ENCODE measurements at places on chromosomes 12 and 14.

DNA sequence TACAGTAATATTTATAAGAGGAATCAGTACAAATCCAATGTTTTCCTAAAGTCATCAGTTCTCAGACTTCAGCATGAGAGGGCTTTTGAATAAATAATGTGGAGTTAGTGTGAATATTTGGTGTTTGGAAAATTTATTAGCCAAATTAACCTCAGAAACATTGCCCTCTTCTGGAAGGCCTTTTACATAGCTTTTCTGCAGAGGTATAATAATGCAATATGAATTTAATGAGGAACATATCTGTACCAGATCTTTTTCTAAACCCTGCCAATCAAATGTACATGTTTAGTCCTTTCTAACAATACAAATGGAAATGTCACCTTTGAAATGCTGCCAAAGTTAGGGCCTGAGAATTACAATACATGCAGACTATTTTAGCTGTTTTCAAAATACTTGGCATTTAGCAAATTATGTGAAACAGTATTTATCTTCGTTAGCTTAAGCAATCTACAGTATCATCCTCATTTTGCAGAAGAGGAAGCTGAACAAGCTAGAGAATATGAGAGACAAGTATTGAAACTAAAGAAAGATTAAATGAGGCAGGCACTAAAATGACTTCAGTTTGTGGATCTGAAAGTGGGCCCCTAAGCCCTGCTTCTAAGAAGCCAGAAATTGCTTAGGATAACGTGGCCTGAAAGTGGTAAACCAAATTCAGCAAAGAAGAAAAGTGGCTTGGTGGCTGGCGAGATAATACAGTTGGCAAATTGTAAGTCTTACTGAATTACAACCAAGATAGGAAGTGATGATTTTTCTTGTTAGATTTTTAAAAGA lies 60.4 kb upstream of the MANSC4 start:
- DNase-seq: no peak

GRCh38 chr12:68370006-68370590 lies 37.9 kb upstream of the MDM1 start:
- DNase-seq: no peak

GRCh38 chr14:41313196-41313595 lies 293.5 kb upstream of the LRFN5 start:
- DNase-seq: no peak

DNA sequence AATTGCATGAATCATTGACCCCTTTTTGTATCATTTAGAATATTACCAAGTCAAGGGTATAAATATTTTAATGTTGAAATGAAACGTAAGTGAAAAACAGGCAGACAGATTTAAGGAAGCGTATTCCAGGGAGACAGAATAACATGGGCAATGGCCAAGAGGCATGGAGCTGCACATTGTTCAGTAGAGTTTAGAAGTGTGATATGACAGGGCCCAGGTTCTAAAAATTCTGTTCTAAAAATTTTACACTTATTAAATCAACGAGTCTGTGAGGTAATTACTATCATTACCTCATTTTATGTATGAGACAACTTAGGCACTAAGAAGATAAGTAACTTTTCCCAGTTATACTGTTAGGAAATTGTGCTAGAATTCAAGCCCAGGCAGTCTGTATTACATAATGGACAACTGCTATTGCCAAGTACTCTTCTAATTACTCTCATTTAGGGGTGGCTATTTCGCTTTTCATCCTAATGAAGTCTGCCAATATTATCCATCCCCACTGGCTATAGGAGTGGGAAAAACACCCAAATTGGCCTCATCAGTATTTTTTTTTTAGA lies 103.2 kb upstream of the NAV3 start:
- DNase-seq: no peak

DNA sequence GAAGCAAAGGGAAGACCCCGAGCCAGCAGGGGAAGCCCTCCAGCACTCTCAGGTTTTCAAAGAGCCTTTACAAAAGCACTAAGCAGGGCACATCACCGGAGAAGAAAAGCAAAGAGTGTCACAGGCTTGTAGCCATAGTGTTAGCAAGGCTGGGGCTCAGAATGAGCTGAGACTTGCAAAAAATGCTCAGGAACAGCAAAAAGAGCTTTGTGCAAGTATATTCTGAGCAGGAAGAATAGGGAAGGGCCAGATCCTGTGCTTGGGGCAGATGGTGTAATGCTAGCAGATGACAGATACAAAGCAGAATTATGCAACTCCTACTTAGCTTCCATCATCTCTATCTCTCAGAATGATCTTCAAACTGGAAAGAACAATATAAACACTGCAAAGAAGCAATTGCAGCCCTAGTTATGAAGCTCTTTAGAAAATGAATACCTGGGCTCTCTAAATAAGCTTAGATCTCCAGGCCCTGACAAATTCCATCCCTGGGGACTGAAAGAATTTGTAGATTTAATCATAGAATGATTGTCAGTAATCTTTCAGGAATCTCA lies 23.7 kb upstream of the PARP11 start:
- DNase-seq: no peak

- DNase-seq: no peak
These were observed 6.7 kb downstream of the GPR132 start for GRCh38 chr14:105058521-105059034.

DNA sequence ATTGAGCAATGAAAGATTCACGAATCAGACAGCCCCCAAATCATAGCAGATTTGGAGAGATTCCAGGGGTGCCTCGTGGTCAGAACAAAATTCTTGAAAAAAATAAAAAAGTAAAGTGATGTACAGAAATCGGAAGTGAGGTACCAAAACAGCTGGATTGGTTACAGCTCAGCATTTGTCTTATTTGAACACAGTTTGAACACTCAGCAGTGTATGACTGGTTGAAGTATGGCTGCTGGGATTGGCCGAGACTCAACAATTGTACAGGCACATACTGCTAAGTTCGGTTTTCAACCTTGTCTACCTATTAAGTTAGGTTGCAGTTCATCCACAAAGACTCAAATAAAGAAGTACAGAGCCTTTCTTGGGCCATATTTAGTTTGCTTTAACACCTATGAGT lies 865.4 kb upstream of the TMEM132C start:
- DNase-seq: no peak

DNA sequence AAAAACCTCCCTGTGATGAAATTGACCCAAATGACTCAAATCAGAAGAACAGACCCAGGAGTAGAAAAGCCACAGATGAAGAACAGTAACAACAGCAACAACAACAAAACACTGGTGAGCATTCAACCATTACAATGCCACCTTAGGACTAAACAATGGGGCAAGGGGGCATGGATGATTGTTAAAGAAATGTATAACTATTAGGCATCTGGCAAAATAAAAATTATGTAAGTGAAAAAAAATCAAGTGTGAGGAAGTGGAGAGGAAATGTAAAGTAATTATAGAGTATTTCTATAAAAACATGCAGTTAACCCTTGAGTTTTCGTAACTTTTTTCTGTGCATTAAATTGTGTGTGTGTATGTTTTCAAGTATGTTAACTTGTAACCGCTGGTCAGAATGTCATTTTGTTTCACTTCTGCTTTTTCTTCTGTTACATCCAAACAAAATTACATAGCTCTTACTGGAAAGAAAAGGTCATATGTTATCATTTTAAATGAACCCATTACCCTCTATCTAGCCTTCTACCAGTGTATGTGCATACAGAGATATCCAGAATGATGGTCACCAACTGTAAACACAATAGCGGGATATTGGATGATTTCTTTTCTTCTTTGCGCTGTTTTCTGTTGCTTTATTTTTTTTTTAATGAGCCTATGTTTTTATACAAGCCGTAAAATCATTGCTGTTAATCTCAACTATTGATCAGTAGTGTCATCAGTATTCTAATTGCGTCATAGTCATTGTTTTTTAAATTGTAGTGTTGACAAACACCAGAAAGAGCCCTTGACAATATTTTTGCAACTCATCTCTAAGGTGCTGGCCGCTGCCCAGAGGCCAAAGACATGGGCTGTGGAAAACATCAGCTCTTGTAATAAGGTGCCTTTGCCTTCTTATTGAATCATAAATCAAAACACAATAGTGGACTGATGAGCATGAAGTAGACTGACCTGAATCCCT lies 170.6 kb downstream of the CRADD start:
- DNase-seq: no peak

DNA sequence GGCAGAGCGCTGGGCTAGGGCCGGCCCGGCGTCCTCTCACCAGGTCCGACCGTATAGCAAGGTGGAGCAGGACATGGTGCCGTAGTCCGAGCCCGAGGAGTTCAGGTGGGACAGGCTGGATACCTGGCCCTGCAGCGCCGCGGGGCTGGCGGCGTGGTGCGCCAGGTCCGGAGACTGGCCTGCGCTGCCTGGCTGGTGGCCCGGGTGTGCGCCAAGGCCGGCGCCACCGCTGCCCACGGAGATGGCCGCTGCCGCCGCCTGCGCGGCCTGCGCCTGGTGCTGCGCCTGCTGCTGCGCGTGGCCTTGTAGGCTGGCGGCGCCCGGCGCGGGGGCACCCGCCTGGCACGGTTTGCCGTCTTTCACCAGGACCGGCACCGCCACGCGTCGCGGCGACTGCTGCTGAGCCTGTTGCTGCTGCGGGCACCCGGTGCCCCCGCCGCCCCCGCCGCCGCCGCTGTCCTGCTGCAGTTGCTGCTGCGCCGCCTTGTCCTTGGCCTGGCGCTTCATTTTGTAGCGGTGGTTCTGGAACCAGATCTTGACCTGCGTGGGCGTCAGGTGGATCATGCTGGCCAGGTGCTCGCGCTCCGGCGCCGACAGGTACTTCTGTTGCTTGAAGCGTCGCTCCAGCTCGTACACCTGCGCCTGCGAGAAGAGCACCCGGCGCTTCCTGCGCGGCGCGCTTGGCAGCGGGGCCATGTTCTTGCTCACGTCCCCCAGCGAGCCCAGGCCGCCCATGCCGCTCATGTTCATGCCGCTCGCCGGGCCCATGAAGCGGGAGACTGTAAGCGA lies 2.6 kb downstream of the NKX2-1 start:
- no peak for DNase-seq

DNA sequence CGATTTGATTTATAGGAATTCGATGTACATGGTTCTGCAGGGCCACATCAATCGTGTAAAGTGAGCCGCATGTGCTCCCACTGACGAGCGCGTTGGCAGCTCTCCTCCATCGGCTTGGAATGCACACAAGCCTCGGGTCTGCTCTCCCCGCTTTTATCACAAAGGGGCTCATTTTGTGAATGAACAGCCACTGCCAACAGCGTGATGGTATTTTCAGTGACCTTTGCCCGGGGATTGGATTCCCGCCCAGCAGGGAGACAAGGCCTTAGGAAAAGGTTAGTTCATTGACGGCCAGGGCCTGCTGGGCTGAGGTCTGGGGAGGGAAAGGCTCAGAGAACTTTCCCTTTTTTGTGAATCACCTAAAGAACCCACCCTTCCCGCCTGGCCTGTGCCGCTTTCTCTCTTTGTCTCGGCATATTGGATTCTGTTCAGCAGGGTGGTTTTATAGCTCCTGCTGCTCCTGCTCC lies 232.1 kb downstream of the MSRB3 start:
- DNase-seq: no peak

- no peak for DNase-seq
These were observed 72.1 kb upstream of the DIO3 start for GRCh38 chr14:101489092-101489760.

DNA sequence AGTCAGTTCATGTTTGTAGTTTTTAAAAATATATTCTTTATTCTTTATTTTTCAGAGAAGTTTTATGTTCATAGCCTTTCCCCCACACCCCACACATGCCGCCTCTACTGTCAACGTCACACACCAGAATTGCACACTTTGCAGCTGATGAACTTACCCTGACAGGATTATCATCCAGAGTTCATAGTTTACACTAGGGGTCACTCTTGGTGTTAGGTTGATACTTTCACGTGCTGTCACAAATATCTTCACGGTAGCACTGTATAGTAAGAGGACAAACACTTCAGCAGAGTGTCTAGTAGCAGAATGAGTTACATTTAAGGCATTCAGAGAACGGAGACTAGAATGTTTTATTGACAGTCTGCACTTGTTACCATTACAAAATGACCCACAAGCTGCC lies 5.1 kb downstream of the DPPA3 start:
- DNase-seq: no peak

- DNase-seq: no peak
These were observed 3.0 kb downstream of the GPN3 start for GRCh38 chr12:110465024-110465423.

DNA sequence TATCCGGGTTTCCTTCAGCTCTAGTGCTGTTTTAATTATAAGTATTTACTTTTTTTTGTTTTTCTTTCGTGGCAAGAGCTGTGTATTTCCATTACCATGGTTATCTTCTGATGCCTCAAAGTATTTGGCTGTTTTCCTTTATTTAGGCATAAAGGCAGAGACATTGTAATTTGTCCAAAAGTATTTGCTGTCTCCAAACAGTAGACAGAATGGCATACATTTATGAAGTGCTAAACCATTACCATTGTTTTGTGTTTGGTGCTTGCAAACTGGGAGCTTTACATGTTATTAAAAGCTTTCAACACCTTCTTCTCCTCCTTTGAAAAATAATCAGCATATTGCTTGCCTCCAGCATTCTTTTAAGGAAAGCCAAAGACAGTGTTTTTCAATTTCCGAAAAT lies 46.3 kb downstream of the FLRT2 start:
- DNase-seq: no peak

- DNase-seq: no peak
These were observed 46.3 kb upstream of the ATP2A2 start for GRCh38 chr12:110234755-110235154.

GRCh38 chr14:103318750-103319419 lies 15.2 kb upstream of the EIF5 start:
- DNase-seq: no peak

DNA sequence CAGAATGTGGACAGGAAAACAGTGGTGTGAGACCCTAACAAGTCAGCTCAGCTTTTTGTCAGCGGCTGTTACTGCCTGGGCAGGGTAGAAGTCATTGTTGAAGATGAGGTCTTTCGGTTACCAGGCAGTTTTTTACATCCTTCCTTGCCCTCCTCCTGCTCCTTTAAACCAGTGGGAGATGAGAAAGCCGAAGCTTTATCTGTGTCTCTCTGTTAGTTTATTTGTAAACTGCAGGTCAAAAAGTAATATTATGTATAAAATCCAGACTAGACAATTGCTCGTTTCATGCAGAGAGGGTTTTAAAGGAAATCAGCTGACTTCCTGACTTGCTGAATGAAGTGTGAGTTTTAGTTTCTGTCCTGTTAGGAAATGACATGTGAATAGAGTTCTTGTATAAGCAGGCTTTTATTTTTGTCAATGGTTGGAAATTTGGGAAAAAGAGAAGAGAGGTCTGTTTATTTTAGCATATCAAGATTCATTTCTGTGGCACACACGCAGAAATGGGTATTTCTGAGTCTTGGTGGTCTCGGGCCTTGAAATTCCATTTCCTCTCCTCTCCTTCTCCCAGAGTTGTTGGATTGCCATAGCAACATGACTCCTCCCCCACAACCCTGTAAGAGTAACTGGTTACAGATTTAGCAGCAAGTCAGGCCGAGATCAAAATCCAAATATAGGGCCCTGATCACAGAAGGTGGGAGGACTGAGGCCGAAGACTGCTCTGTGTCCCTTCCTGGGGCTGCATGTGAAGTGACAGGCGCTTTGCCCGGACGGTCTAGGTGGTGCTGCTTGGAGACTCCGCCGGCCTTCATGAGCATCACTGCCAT lies 60.8 kb downstream of the SAMD4A start:
- no peak for DNase-seq

GRCh38 chr12:19869413-19869812 lies 430.1 kb downstream of the AEBP2 start:
- DNase-seq: no peak

GRCh38 chr14:92848887-92849286 lies 54.8 kb downstream of the GOLGA5 start:
- DNase-seq: no peak
